ENCODE measurements at places on chromosomes 13 and 19. TPM values are rescaled to one million over a fixed set of nuclear protein-coding genes. Genes with fewer than 3 reads are reported as not detected.

The ADAMTSL5 gene
- total RNA-seq = 4.1 TPM

The PSPN gene
- total RNA-seq = 0.88 TPM

The CD177 gene
- total RNA-seq = 0.25 TPM

The PINLYP gene
- total RNA-seq = 0.34 TPM

The ZNF563 gene
- not detected for total RNA-seq

The SSC5D gene
- total RNA-seq = 1.0 TPM

The NOSIP gene
- 84.6 TPM for total RNA-seq

The TBXA2R gene
- 1.1 TPM for total RNA-seq

The ELANE gene
- 0.14 TPM for total RNA-seq

The PNPLA6 gene
- 36.9 TPM for total RNA-seq

The NCR1 gene
- total RNA-seq = not detected

The SBK3 gene
- total RNA-seq = 2.2 TPM

The URAD gene
- not detected for total RNA-seq

The ZNF567 gene
- 8.4 TPM for total RNA-seq

The MAU2 gene
- 11.7 TPM for total RNA-seq

The CYP2S1 gene
- 32.0 TPM for total RNA-seq

The PEX11G gene
- total RNA-seq = 1.7 TPM

The RAB3A gene
- total RNA-seq = 0.94 TPM

The FARP1 gene
- 9.5 TPM for total RNA-seq

The PGLYRP2 gene
- total RNA-seq = not detected

The OR10H1 gene
- not detected for total RNA-seq

All from A549 treated with DMSO at 1 μM for 4 hours (cell line).